ENCODE measurements at places on chromosomes 7 and 10.

DNA sequence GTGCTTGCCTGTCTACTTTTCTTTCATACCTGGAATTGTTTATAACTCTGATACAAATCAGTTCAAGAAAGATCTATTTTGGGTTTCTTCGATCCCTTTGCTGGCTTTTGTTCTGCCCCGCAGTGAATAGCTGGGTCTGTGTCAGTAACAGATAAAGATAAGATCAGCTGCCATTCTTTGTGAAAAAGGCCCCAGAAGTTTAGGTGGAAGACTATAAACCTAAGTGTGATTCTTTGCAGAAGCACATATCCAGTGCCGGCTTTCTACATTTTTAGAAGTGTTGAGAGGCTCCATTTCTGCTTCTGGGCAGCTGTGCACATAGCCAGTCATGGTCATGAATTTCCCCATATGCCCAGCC, 686.4 kb upstream of the C7orf33 start:
- DNase-seq = no peak

- DNase-seq = no peak
These were observed 100.6 kb downstream of the ZNF438 start for GRCh38 chr10:30931094-30931493.

GRCh38 chr7:65809982-65810288, 62.9 kb upstream of the VKORC1L1 start:
- DNase-seq = no peak

GRCh38 chr10:82961864-82962263, 1086.9 kb downstream of the NRG3 start:
- DNase-seq = no peak

DNA sequence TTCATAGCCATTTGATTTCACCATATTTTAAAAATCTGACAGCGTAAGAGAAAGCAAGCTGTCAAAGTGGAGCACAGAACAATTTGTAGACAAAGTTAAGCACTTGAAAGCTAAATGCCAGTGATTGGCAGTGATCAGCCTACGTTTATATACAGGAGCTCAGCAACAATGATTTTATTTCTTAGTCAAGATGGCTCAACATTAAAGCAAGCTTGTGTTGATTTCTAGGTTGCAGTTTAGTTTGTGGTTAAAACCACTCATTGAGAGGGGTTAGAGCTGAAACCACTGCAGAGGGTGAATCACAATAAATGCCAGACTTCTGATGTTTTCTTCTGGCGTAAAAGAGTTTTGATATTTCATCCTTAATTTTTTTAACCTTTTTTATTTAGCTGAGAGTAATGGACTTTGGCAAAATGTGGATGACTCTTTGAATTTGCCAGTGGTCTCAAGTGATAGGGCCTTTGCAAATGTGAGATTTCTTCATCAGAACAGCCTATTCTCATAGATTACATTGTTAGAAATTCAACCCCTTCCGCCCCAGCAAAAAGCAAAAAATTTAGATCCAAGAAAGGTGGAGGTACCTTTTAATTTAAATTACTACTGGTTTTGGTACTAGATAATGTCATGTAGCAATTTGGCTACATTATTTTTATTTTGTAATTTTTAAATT, 73.8 kb downstream of the SHOC2 start:
- no peak for DNase-seq

- DNase-seq = no peak
These were observed 126.0 kb downstream of the SKIDA1 start for GRCh38 chr10:21399392-21400035.
